ENCODE measurements at places on chromosomes 13 and 19. TPM values are rescaled to one million over a fixed set of nuclear protein-coding genes. Genes with fewer than 3 reads are reported as not detected.

SPPL2B gene
- 75.8 TPM for total RNA-seq

KASH5 gene
- total RNA-seq: 2.6 TPM

GRCh38 chr19:51800473-51801244 is 5.7 kb downstream of the FPR3 start:
- no peak overlapping the region for H3K4me3 ChIP-seq
- DNase-seq: peak; percentile 28
- H3K4me1 ChIP-seq: no peaks in the 10 kb centered on the region
- H3K27me3 ChIP-seq: no peaks in the 10 kb centered on the region

- H3K4me3 ChIP-seq: no peak overlapping the region
- DNase-seq: no peak
- H3K27me3 ChIP-seq: peaks cover 82% of the 10 kb centered on the region
- H3K27ac ChIP-seq: no peak overlapping the region
- no peaks in the 10 kb centered on the region for H3K36me3 ChIP-seq
These were observed 1.5 kb downstream of the GSX1 start for GRCh38 chr13:27793507-27794367.

GRCh38 chr19:31135841-31136240 is 213.4 kb downstream of the TSHZ3 start:
- H3K27me3 ChIP-seq: no peaks in the 10 kb centered on the region
- no peaks in the 10 kb centered on the region for H3K36me3 ChIP-seq
- no peaks in the 10 kb centered on the region for H3K4me1 ChIP-seq
- H3K27ac ChIP-seq: no peak overlapping the region
- H3K4me3 ChIP-seq: no peak overlapping the region

GRCh38 chr13:43799191-43799590 is 12.4 kb upstream of the ENOX1 start:
- no peak for DNase-seq
- H3K4me3 ChIP-seq: no peak overlapping the region
- no peaks in the 10 kb centered on the region for H3K4me1 ChIP-seq
- H3K27ac ChIP-seq: no peak overlapping the region
- H3K27me3 ChIP-seq: no peaks in the 10 kb centered on the region

DNA sequence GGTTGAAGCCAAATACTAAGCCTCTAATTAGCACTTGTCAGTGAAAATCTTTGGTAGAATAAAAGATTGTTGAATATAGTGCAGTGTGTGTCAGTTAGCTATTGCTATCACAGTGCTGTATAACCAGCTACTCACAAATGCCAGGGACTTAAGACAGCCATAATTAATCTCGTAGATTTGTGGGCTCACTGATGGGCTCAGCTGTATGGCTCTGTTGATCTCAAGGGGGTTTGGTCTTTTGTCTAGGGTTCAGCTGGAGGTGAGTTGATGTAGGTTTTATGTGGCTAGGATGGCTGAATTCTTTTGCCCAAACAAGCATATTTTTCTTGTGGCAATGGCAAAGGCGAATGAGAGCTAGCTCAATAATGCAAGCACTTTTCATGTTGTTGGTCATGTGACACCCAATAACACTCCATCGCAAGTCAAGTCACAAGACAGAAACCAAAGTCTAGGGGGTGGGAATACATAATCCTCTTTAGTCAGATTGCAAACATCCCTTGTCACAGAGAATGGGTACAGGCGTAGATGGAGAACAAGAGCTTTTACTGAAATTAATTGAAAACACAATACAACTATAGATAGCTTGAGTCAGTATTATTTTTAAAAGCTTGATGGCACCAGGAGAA is 121.7 kb upstream of the EDNRB start:
- no peak overlapping the region for H3K27ac ChIP-seq
- DNase-seq: no peak
- no peak overlapping the region for H3K4me3 ChIP-seq
- H3K27me3 ChIP-seq: no peaks in the 10 kb centered on the region
- H3K4me1 ChIP-seq: no peaks in the 10 kb centered on the region

- DNase-seq: no peak
- H3K27ac ChIP-seq: no peak overlapping the region
- H3K36me3 ChIP-seq: no peaks in the 10 kb centered on the region
- H3K4me3 ChIP-seq: no peak overlapping the region
- H3K4me1 ChIP-seq: peaks cover 34% of the 10 kb centered on the region
These were observed 2.1 kb downstream of the SOX21 start for GRCh38 chr13:94710065-94710781.

DNA sequence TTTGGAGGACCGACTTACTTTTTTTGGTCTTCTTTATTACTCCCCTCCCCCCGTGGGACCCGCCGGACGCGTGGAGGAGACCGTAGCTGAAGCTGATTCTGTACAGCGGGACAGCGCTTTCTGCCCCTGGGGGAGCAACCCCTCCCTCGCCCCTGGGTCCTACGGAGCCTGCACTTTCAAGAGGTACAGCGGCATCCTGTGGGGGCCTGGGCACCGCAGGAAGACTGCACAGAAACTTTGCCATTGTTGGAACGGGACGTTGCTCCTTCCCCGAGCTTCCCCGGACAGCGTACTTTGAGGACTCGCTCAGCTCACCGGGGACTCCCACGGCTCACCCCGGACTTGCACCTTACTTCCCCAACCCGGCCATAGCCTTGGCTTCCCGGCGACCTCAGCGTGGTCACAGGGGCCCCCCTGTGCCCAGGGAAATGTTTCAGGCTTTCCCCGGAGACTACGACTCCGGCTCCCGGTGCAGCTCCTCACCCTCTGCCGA is 409 bp downstream of the FOSB start:
- H3K4me3 ChIP-seq: peak overlapping the region; percentile 2
- no peaks in the 10 kb centered on the region for H3K36me3 ChIP-seq
- peaks cover 25% of the 10 kb centered on the region for H3K4me1 ChIP-seq
- no peaks in the 10 kb centered on the region for H3K27me3 ChIP-seq
- DNase-seq: peak; percentile 51
- peak overlapping the region; percentile 77 for H3K27ac ChIP-seq

DNA sequence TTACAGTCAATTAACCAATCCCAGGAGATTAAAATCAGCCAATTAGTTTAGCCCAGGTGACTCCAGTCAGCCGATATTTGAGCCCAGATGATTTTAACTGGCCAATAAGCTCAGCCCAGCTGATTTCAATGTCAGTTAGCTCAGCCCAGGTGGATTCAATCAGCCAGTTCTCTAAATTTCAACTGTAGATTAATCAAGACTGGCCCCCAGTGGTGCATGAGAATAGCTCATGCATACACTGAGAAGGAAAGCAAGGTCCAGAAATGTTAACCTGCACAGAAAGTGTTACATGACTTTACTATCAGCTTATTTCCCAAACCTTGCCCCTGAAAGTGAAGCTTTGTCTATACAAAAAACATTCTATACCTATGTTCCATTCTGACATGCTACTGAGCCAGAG is 55.4 kb upstream of the ZNF724 start:
- no peaks in the 10 kb centered on the region for H3K36me3 ChIP-seq
- no peak overlapping the region for H3K4me3 ChIP-seq
- no peaks in the 10 kb centered on the region for H3K4me1 ChIP-seq
- DNase-seq: no peak
- no peaks in the 10 kb centered on the region for H3K27me3 ChIP-seq

DNA sequence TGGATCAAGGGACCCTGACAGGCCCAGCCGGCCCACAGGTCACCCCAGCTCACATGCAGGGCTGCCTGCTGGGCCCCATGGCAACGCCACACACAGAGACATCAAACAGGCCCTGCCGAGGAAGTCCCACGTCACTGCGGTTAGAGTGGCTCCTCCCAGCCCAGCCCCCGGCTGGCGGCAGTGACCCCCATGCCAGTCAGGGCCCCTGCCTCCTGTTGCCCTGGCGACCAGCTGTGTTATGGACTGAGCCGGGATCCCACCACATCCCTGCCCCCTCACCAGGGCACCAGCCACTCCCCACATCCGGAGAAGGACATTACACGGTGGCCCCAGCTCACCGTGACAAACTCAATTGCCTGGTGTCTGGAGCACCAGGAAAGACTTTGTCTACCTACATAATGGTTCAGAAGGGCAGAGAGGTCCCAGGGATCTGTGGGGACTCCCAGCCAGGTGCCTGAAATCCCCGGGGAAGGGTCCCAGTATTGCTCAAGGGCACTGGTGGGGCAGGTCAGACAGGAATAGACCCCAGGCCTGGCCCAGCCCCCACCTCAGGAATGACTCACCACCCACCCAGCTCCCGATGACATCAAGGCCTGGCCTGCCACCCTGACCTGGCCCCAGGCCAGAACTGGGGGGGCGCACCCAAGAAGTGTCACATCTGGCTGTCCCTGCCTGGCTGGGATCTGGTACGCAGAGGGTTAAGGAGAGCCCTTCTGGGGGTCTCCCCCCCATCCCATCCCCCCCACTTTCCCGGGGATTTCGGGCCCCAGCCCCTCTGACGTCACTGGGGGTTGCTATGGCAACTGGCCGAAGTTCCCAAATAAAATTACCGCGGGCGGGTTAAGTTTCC is 30.2 kb upstream of the NANOS3 start:
- H3K4me3 ChIP-seq: no peak overlapping the region
- H3K36me3 ChIP-seq: no peaks in the 10 kb centered on the region
- H3K4me1 ChIP-seq: peaks cover 69% of the 10 kb centered on the region
- DNase-seq: peak; percentile 97
- no peaks in the 10 kb centered on the region for H3K27me3 ChIP-seq

DNA sequence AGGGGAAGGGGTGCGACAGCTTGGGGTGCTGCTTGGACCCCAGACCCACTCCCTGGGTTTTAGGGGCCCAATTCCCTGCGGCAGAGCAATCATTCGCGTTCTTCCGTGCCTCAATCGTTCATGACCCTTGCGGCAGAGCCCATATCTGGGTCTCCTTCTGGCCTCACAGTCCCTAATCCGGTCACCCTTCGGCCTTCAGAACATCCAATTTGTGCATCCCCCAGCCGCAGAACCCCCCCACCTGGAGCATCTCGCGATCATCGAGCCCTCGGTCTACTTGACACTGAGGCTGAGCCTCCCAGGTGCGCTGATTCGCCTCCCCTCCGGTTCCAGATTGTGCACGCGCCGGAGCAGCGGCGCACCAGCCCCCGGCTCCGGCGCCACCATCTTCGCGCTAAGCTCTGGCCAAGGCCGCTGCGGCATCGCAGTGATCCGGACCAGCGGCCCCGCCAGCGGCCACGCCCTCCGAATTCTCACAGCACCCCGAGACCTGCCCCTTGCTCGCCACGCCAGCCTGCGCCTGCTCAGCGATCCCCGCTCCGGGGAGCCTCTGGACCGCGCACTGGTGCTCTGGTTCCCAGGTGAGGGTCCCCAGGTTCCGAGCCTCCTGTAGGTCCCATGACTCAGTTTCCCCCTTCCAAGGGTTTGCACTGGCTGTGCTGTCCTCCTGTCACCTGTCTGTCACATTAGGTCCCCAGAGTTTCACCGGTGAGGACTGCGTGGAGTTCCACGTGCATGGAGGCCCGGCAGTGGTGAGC is 501 bp downstream of the GTPBP3 start:
- DNase-seq: no peak
- peaks cover 34% of the 10 kb centered on the region for H3K4me1 ChIP-seq
- no peaks in the 10 kb centered on the region for H3K27me3 ChIP-seq
- H3K27ac ChIP-seq: peak overlapping the region; percentile 92
- no peaks in the 10 kb centered on the region for H3K36me3 ChIP-seq

GRCh38 chr19:8116437-8117293 is 32.7 kb downstream of the FBN3 start:
- H3K4me1 ChIP-seq: no peaks in the 10 kb centered on the region
- H3K27ac ChIP-seq: no peak overlapping the region
- DNase-seq: no peak
- H3K27me3 ChIP-seq: no peaks in the 10 kb centered on the region
- H3K4me3 ChIP-seq: no peak overlapping the region
- no peaks in the 10 kb centered on the region for H3K36me3 ChIP-seq

GRCh38 chr19:29539131-29539530 is 13.3 kb downstream of the VSTM2B start:
- H3K27ac ChIP-seq: no peak overlapping the region
- no peaks in the 10 kb centered on the region for H3K36me3 ChIP-seq
- no peak overlapping the region for H3K4me3 ChIP-seq
- DNase-seq: no peak

DNA sequence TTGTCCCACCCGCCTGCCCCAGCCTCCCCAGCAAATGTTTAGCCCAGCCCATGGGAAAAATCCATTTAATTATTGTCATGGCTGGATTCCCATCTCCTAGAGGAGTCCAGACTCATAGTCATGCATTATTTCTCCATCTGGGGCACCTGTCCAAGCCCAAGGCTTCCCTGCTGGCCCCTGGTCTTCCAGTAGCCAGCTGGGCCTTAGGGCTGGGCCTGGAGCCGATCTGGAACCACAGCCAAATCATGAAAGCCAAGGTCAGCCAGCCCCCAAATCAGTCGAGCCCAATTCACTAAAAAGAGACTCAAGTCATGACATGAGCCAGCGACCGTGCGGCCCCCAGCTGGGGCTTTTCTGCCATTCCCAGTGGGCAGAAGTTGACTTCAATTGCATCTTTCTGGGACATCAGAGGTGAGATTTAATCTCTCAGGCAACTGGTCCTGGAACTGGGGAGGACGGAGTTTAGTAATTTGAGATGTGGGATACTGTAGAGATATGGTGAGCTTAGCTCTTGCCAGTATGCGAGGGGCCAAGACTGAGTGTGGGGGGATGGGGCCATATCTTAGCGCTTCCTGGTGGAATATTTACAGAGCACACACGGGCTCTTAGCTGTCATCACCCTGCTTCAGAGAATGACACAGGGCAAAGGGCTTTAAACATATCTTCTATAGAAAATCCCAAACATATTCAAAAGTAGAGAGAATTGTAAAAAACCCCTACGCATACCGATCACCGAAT is 9.4 kb upstream of the PGLYRP2 start:
- H3K36me3 ChIP-seq: no peaks in the 10 kb centered on the region
- H3K4me1 ChIP-seq: no peaks in the 10 kb centered on the region
- H3K4me3 ChIP-seq: no peak overlapping the region
- DNase-seq: no peak
- no peaks in the 10 kb centered on the region for H3K27me3 ChIP-seq
- H3K27ac ChIP-seq: no peak overlapping the region

DNA sequence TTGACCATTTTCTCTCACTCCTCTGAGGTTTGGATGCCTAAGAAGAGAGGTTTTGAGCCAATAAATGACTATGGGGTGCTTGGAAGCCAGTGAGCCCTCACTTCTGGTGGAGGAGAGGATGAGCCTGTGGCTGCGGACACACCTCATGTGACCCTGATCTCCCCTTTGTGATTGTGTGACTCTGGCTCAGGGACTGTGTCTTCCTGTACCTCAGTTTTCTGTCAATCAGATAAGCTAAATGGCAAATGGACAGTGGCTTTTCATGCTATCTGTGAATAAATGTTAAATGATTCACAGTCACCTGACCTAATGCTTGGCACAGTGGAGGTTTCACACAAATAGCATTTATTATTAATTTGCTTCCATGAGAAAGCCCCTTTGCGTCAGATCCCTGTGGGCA is 2.7 kb downstream of the PSG8 start:
- no peak overlapping the region for H3K4me3 ChIP-seq
- H3K36me3 ChIP-seq: no peaks in the 10 kb centered on the region
- H3K4me1 ChIP-seq: no peaks in the 10 kb centered on the region
- H3K27ac ChIP-seq: no peak overlapping the region
- no peak for DNase-seq
- no peaks in the 10 kb centered on the region for H3K27me3 ChIP-seq

GRCh38 chr13:42320375-42320787 is 48.4 kb downstream of the AKAP11 start:
- H3K27me3 ChIP-seq: no peaks in the 10 kb centered on the region
- no peak overlapping the region for H3K27ac ChIP-seq
- no peak overlapping the region for H3K4me3 ChIP-seq
- DNase-seq: no peak
- no peaks in the 10 kb centered on the region for H3K4me1 ChIP-seq

GRCh38 chr13:112708560-112709240 is 18.9 kb downstream of the ATP11A start:
- no peaks in the 10 kb centered on the region for H3K36me3 ChIP-seq
- no peak overlapping the region for H3K27ac ChIP-seq
- no peaks in the 10 kb centered on the region for H3K27me3 ChIP-seq
